NCI-H2081 (cell line): ENCODE measurements at places on chromosomes 12 and 14.

DNA sequence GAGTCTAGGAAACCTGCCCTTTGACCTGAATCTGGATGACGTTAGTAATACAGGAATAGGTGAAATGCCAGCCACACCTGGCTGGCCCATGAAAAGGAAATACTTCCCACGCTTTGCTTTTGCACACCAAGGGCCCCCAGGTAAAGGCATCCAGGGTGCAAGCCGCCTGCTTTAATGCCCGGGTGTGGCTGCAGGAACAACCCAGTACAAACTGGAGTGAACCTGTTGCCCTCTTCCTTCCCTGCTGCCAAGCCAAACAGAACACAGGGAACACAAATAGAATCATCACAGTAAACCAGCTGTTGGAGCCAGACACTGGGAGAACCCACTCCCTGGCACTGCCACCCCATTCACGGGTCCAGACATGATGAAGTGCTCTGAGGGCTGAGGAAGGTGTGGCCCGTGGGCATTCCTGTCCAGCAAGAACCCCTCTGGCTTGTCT, 24.2 kb upstream of the FOS start:
- no peak for DNase-seq

DNA sequence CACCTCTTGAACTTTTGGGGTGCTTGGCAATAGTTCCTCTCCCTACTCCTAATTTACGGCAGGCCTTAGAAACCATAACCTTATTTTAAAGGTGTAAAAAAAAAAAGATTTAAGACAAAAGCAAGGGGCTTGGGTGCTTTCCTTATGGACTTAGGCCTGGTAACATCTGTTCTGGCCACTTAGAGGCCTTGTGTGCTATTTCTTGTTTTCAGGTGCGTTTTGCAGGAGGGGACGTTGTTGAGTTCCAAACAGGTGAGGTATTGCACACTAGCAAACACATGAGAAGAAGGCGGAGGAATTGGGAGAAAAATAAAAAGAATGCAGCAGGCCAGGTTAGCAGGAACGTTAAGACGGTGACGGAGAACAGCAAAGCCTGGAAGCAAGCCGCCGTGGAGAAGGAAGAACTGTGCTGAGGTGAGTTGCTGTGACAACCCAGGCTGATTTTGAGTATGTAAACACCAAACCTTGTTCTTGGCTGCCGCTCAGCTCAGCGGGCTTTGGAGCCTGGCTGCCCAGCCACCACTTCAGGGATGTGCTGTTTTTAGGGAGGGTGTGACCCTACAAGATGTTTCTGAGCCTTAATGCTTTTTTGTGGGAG, 17.3 kb downstream of the EMG1 start:
- peak; percentile 43 for DNase-seq

DNA sequence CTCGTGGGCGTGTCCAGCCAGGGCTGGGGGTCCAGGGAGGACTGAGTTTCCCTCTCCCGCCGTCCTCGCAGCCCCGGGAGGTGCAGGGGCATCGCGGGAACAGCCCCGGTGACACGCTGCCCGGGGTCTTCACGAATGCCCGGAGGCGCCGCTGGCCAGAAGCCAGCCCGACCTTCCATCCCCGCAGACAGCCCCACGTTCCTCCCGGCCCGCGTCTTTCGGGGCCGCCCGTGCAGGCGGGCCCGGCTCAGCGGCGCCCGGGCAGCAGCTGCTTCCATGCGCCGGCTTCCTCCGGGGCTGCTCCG, 827 bp upstream of the TEDC1 start:
- DNase-seq = no peak

DNA sequence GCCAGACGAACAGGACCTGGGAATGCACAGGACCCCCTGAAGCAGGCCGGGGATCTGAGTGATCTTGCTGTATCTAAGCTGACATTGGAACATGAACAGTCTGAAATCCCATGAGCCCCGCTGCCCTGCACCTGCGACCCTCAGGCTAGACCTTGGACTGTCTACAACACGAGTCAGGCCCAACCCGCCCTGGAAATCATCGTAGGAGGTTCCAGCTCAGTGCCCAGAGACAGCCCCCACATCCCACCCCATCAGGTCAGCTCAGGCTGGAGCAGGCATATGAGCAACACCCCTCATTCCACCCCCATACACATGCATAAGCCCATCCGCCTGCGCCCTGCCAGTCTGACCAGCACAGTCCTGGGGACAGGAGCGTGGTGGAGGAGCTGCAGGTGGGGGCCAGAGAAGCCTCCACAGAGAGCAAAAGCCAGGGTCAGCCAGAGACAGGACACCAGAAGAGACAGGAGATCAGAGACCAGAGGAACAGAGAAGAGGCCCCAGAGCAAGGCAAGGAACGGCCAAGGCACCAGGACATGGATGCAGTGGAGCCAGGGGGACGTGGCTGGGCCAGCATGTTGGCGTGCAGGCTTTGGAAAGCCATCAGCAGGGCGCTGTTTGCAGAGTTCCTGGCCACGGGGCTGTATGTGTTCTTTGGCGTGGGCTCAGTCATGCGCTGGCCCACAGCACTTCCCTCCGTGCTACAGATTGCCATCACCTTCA, at the start of gene AQP6:
TSS of gene AQP6 (plus strand) at position 307 of the 720 bp plus-strand sequence. CDS start at position 534, 227 bp downstream.
- DNase-seq = no peak

DNA sequence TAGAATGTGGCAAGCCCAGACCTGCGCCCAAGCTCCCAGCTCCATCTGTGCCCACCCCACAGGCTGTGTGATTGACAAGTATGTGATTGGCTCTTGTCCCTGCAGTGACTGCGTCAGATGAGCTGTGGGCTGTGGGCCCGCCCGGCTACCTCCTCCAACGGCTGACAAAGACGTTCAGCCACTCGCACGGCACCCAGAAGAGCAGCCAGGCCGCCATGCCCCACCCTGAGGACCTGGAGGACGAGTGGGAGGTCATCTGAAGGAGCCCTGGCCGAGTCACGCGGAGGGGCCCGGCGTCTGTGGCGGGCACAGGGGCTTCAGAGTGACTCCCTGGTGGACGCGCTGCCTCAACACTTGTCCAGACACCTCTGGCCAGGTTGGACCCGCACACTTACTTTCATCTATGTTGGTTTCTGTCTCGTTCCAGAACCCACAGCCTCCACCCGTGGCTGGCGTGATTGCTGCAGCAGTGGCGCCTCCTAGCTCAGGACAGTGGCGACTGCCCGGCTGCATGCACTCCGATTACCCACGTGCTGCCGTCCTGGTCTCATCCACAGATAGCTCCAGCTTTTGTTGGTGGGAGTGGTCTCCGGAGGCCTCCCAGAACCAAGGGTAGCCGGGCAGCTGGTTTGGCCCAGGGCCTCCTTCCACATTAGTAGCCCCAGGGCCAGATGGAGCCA, 11.4 kb downstream of the ANKRD9 start:
- no peak for DNase-seq

DNA sequence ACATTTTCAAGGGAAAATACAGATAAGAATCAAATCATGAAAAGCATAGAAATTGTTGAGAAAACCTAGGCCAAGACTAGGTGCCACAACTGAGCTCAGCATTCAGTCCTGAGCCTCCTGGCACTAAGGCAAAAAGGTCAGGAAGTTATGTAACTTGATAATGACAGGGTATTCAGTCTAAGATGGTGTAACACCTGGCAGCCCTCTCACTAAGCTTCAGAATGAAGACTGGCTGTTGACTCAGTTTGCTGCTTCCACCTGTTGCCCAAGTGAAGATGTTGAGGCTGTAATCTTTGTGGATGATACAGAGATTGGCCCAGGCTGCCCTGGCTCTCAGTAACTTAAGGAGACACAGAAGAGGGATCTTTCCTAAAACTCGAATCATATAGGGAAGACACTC, 19.6 kb downstream of the PROX2 start:
- DNase-seq = no peak

DNA sequence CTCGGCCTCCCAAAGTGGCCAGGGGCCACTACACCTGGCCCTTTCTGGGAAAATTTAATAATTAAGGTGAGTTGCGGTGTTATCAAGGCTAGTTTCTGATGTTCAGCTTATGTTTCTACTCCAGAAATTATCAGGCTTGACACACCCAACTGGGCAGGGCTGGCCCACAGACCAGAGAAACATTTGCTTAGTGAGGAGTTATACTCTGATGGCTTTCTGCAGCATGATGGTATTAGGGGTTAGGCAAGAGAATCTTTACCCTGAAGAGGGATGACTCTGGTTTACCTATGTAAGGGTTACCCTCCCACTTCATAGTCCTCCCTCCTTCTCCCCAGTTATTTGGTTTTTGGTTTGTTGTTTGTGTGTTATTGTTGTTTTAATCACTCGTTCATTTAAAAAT, 24.5 kb upstream of the HECTD1 start:
- no peak for DNase-seq

DNA sequence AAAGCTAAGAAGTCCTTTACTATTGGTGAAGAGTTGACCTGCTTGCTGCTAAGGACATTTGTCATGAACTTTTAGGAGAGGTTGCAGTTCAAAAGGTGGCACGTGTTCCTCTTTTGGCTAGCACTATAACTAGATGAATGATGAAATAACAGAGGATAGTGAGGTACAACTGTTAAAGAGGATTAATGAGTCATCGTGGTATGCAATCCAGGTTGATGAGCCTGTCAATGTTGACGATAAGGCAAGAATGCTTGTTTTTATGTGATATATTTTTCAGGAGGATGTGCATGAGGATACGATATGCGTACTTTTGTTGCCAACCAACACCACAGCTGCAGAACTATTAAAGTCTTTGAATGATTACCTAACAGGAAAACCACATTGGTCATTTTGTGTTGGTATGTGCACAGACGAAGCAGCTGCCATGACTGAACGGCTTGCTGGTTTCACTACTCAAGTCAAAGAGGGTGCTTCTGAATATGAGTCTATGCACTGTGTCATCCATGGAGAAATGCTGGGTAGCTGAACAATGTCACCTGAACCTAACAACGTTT, 10.6 kb downstream of the CEP128 start:
- no peak for DNase-seq

- no peak for DNase-seq
Measured at GRCh38 chr14:68331991-68332390, 460.9 kb downstream of the ZFP36L1 start.

- no peak for DNase-seq
Measured at GRCh38 chr12:40192704-40193255, 32.0 kb upstream of the LRRK2 start.

DNA sequence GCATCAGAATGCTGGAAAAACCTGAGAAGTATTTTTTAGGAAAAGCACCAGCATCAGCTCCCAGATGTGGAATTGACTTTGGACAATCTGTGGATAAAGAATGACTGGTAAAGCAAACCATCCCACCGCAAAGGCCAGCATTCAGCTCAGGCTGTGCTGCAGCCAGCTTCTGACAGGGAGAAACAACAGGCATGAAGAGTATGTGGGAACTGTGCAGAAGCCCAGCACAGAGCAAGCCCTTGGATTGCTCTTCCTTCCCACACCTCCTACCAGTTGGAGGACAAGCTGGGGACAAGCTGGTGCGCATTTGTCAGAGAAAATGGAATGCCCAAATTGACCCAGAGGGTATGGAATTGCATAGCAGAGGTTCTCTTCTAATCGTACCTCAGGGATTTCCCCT, 228.1 kb downstream of the ANO2 start:
- no peak for DNase-seq

DNA sequence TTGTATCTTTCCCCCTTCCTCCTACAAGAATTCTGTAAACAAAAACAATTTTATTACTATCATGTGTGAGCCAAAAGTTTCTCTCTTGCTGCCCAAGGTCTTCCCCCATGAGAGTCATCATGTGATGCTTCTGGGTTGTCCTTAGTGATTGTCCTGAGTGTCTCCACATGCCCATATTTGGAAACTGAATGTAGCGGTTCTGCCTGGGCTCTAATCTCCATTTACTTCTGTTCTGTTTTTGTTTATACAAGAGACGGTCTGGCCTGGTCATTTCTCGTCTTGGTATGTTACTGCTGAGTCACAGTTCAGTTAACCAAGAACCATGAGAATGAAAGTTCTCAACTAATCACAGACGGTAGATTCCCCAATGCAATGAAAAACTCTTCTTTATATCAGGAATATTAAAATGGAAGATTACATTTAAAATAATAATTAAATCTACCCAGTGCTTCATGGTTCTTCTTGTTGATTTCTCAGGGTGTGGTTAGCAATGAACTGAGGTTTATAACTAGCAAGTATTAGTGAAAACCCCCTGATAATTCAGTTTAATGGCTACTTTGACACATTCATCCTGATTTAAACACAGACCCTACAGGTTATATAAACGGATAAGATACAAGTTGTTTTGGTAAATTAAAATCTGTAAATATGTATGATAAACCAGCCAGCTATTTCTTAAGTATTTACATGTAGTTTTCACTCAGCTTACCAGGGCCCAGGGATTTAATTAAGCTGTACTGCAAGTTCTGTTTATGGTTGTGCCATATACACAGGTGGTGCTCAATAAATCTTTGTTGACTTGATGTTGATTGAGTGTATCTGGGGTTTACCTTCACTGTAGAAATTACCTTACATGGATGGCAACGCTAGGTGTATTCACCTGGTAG, 81.1 kb downstream of the PELI2 start:
- peak; percentile 19 for DNase-seq

DNA sequence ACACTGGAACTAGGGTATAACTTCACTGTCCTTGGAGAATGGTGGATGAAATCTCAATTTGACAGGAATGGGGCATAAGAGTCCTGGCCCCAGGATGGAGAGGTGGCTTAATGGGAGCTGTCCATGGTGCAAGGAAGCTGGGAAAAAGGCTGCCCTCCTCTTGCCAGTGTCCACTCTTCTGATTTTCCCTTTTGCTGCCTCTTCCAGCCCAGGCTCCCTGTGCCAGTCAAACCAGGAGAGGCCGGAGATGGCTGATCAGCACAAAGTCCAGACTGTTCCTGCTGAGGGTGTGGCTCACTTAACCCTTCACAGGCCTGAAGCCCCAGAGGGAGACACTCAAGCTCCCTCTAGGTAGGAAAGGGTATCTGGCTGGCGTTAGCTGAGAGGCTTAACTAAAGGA, at the start of gene MYO1A:
TSS of gene MYO1A (minus strand) at position 240 of the 400 bp plus-strand sequence. CDS start 1,806 bp downstream, outside the sequence.
- DNase-seq = no peak

- DNase-seq = peak; percentile 44
Measured at GRCh38 chr12:80187660-80188090, 88.3 kb downstream of the OTOGL start.

DNA sequence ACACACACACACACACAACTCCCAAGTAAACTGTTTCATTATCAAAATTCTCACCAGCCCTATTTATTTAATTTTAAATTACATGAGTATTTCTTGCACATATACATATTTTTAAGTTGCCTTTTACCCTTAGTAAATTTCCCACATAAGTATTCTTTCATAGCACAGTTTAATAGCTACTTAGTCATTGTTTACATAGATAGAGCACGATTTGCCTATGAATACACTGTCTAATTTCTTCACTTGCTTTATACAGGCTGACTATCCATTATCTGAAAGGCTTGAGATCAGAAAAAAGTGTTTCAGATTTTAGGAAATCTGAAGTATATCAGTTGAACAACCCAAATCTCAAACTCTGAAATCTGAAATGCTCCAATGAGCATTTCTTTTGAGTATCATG, 30.9 kb downstream of the NIN start:
- no peak for DNase-seq

- DNase-seq = peak; percentile 50
Measured at GRCh38 chr12:69007855-69008351, 74.9 kb upstream of the CPM start.

GRCh38 chr14:42374332-42374731, 767.7 kb downstream of the LRFN5 start:
- no peak for DNase-seq
